ENCODE measurements at places on chromosomes 2 and 18.

DNA sequence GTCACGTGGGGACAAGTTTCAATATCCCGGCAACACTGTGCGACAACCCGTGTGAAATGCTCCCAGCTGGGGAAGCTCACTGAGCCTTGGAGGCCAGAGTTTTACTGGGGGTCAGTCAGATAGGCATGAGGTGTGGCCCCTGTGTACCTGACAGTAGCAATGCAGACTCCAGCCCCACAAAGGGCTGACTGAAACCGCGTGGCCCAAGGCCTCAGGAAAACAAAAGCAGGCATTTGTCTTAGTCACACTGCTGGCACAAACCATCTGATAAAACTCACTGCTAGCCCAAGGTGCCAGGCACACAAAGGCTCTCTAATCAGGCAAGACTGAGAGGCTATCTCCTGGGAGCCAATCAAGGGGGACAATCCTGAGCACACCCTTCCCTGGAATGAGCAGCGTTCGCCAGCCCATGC is 786.6 kb upstream of the RAB6C start:
- no peak for DNase-seq

GRCh38 chr18:37364237-37364636 is 201.4 kb downstream of the CELF4 start:
- no peak for DNase-seq

DNA sequence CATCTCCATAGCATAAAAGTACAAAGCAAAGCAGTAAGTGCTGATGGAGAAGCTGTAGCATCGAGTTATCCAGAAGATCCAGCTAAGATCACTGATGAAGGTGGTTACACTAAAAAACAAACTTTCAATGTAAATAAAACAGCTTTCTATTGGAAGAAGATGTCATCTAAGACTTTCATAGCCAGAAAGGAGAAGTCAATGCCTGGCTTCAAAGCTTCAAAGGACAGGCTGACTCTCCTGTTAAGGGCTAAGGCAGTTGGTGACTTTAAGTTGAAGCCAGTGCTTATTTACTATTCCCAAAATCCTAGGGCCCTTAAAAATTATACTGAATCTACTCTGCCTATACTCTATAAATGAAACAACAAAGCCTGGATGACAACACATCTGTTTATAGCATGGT is 44.0 kb downstream of the METTL8 start:
- no peak for DNase-seq

GRCh38 chr18:33745151-33745795 is 167.3 kb downstream of the ASXL3 start:
- DNase-seq, result no peak

- DNase-seq, result no peak
These were observed 107.6 kb upstream of the PKDCC start for GRCh38 chr2:41940060-41940744.

GRCh38 chr18:23772327-23773024 is 83.2 kb downstream of the LAMA3 start:
- DNase-seq, result peak; percentile 54

DNA sequence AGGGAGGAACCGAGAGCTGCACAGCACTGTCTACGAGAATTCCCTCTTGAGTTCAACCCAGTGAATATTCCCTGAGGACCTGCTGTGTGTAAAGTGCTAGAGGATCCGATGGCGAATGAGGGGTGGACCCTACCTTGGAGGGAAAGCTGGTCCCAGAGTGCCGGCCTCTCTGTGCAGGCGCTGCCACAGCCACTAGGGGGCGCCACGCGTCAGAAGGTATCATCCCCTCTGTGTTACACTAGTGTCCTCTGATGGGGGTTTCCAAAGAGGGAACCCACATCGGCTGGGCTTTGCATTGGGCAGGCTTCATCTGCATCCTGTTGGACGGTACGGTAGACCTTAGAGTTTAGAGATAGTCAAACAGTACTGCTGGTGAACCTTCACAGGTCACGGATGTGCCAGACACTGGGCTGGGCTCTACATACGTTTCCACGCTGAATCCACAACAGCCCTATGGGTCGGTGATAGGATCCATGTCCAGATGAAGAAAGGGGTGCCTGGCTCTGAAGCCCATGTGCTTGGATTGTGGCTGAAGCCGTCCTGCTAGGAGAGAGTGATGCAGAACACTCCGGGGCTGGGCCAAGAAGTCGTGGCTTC is 39.0 kb downstream of the COA5 start:
- DNase-seq, result peak; percentile 24

- no peak for DNase-seq
These were observed 1.4 kb upstream of the ZNF804A start for GRCh38 chr2:184596819-184597411.

DNA sequence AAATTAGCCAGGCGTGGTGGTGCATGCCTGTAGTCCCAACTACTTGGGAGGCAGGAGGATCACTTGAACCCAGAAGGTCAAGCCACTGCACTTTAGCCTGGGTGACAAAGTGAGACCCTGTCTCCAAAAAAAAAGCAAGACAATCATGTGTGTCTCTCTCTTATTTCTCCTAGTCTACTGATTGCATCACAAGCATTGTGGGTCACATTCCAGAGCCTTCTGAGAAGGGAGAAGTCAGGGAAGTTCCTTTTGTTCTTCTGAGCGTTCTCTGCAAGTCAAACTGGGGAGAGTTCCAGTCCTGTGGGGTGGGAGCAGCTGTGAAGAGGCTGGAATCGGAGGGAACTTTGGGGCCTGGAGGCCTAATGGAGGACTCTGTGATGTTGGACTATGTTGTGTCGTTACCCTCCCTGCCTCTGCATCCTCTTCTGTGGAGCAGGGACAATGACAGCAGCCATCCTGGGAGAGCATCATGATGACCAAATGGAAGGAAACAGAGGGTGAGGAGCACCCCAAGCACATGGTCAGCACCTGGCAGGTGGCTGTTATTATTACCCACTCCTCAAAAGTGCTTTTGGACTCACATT is 115.4 kb downstream of the MRO start:
- no peak for DNase-seq

DNA sequence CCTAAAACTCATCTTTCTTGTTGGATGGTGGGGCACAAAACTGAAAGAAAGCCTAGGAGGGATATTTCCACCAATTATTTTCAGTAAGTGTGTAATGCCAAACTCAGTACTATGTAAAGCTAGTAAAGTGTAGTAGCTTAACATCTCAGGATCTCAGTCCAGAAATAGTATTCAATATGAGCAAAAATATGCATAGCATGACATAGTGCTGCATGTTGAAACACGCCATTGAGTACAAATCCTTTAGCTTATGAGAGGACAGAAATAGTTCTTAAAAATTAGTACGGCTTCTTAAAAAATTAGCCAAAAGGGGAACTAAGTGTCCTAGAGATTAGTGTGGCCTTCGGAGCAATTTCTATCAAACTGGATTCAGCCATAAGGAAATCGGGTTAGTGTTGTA is 21.7 kb upstream of the ATL2 start:
- no peak for DNase-seq

DNA sequence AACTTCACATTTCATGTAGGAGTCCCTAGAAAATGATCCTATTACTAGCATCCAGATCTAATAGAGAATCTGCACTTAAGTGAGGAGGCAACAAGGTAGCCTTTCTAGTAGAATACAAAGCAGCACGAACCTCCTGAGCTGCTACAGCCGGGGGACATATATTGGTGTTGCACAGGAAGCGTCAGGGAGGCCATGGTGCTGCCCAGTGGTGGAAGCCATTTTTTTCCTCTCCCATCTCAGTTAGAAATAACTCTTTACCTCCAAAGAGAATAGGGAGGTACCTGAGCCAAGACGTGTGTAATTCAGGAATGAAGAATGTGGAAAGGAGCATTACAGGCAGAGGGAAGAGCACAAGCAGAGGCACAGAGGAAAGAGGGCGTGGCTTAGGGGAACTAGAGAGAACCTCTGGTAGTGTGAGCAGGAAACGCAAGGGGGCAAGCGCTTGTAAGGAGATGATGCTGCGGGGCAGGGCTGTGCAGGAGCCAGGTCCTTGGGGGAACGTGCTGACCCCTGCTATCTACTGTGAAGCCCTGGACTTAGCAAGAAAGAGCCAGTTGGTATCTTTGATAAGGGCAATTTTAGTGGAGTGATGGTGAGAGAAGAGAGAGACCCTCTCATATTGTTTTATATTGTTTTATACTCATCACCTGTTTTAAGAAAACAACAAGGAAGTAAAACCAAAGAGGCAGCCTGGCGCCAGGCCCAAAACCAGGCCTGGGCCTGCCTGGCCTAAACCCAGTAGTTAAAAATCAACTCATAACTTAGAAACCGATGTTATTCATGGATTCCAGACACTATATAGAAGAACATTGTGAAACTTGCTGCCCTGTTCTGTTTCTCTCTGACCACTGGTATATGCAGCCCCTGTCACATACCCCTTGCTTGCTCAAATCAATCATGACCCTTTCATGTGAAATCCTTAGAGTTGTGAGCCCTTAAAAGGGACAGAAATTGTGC is 50.0 kb upstream of the TTC39C start:
- DNase-seq, result no peak

- no peak for DNase-seq
These were observed 3.3 kb upstream of the ACTR3 start for GRCh38 chr2:113886479-113887008.

- no peak for DNase-seq
These were observed 7.0 kb downstream of the ZBTB14 start for GRCh38 chr18:5288517-5288935.
